SJSA1 (cell line): ENCODE measurements at places on chromosomes 16 and 17. TPM values are rescaled to one million over a fixed set of nuclear protein-coding genes. Genes with fewer than 3 reads are reported as not detected.

Gene SLX4
- total RNA-seq: 3.5 and 6.0 TPM in 2 replicates

Gene MYH3
- 0.13 and 0.66 TPM in 2 replicates for total RNA-seq

Gene RNF227
- total RNA-seq: 0.42 TPM in 1 of 2 replicates, not detected in the other

Gene MSRB1
- total RNA-seq: 13.9 and 21.3 TPM in 2 replicates

Gene KRTAP4-4
- total RNA-seq: not detected in 2 replicates

Gene ZC3H7A
- 47.4 and 60.9 TPM in 2 replicates for total RNA-seq

Gene ZG16B
- 0.11 and 0.53 TPM in 2 replicates for total RNA-seq

Gene ASIC2
- not detected in 2 replicates for total RNA-seq

Gene GSDMA
- not detected in 2 replicates for total RNA-seq

Gene KRTAP29-1
- not detected in 2 replicates for total RNA-seq

Gene IGF2BP1
- 5.0 and 8.7 TPM in 2 replicates for total RNA-seq

Gene RGS9
- 9.2 and 11.2 TPM in 2 replicates for total RNA-seq

GRCh38 chr17:18933102-18934058 is 18.6 kb upstream of the SLC5A10 start:
- no peak for DNase-seq

- no peak for DNase-seq
Observed at GRCh38 chr17:79706931-79707850, 23.6 kb upstream of the ENPP7 start.

GRCh38 chr17:6079155-6079888 is 9.1 kb downstream of the WSCD1 start:
- DNase-seq: no peak

DNA sequence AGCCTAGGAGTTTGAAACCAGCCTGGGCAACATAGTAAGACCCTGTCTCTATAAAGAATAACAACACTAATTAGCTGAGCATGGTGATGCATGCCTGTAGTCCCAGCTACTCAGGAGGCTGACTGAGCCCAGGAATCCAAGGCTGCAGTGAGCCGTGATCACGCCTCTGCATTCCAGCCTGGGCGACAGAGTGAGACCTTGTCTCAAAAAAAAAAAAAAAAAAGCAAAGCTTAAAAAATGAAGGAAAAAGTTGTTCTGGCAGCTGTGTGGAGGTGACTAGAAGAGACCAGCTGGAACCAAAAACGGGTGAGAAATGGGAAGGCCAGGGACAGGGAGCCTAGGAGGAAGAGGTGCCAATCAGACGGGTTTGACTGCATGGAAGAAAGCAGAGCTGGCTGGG is 4.2 kb downstream of the BCL7C start:
- DNase-seq: no peak

- peak; percentile 40 for DNase-seq
Observed at GRCh38 chr16:4388271-4389021, 16.8 kb downstream of the VASN start.

DNA sequence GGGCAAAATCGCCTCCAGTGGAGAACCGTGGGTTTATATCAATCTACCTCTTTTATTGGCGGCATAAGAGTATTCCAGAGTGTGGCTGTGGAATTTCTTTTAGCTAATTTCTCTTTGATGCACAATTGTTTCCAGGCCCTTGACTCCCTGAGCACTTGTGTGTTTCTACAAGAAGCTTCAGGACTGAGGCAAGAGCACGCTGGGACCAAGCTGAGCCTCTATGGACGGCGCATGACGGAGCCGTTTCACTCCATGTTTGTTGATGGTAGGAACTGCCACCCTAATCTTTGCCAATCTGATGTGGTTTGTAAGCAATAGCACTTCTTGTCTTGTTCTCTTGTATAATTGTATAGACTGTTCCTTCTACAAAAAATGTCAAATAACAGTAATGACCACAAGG is 11.2 kb upstream of the ANKRD40CL start:
- DNase-seq: no peak

GRCh38 chr17:53996131-53996530 is 173.4 kb downstream of the KIF2B start:
- DNase-seq: no peak

DNA sequence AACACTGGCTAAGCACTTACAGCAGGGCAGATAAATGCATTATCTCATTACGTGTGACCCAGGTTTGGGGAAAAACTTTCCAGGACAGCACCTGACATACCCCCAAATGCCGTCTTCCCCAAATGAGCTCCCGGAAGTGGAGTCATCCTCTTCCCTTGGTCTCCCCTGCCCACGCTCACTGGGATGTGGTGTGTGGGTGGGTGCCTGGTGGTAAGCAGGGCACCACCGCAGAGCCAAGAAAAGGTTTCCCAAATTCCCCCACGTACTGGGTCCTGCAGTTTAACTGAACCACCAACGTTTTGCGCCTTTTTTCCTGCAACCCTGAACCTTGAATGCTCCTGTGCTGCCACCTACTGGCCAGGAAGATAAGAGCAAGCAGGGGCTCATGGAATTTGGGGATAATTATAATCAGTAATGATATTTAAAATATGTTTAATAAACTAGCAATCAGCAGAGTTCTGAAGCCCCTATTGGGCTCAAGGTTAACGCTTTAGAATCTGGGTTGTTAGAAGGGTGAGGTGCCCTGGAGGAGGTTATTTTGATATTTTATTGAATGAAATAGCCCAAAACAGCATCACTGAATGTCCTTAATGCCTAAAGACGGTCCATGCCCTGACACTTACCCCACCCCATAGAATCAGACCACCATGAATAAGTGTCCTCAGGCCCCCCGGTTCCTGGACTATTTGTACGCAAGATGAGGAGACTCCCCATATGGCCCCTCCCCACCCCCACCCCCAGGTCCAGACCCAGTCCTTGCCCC is 8.0 kb downstream of the SPPL2C start:
- peak; percentile 33 for DNase-seq

- no peak for DNase-seq
Observed at GRCh38 chr17:40329839-40330794, 21.1 kb downstream of the RARA start.

- no peak for DNase-seq
Observed at GRCh38 chr17:75260641-75261335, 618 bp downstream of the GGA3 start.

DNA sequence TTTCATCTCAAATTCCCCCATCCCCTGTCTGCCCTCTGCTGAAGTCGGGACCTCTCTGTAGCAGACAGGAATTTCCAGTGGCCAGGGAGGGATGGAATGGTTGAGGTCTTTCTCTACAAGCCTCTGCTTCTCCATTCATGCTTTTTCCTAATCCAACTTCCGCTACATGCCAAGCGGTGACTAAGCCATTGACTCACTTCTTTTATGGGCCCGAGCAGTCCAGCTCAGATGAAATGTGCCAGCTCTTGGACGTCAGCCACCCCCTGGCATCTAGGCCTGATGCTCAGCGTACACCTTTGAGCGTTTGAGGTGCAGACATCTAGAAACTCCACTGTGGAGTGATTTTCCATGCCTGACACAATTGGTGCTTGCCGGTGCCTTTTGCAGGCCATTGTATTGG is 40.7 kb upstream of the GPR139 start:
- DNase-seq: peak; percentile 9

DNA sequence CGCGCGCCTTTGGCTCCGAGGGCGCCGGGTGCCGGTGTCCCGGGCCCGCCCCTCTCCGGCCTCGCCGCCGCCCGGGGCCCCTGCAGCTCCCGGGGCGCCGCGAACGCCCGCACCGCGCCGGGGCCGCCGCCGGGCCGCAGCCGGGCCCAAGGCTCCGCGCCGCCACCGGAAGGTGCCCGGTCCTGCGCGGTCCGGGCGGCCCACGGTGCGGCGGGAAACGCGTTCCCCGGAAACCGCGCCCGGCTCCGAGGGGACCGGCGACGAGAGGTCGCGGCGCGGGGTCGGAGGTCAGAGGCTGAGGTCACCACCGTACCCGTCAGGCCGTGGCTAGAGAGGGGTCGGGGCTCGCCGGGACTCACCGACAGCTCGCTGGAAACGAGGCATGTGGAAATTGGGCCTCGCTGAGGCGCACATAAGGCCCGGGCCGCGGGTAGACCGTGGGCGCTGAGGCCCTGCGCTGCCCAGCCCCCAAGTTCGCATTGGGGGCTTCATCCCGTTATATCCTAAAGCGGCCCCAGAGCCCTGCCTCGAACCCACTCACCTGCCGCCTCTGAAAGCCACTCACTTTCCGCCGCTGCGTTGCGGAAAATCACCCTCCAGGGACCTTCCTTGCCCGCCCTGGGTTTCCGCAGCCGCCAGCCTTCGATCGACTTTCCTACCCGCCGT is at the start of gene DUS1L:
TSS of gene DUS1L (minus strand) at position 167 of the 666 bp plus-strand sequence. CDS start 745 bp downstream, outside the sequence.
- DNase-seq: no peak

DNA sequence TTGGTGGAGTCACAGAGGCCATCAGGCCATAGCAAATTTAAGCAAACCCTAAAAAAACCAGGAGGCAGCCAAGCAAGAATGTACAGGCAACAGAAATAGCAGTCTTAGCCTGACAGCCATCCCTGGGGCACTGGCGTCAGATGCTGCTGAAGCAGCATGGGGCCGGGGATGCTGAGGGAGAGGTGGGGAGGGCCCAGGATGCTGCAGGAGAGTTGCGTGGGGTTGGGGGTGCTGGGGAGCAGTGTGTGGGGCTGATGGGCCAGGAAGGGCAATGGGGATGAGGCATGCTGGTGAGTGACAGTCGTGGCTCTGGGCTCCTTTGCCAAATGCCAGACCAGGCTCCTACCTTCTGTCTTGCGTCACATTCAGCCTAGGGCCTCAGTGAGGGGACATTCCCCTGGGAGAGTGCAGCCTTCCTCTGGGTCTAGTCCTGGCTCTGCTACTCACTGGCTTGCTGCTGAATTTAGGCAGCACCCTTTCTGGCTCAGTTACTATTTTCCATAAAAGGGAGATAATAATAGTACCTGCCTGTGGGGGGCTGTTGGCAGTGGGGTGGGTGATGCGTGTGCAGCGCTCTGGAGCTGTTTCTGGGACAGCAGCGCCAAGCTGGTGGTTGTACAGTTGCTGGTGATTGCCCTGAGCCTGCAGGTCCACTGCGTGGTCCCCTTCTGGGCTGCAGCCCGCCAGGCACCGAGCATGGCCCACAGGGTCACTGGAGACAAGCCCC is 88.1 kb downstream of the AMFR start:
- no peak for DNase-seq

DNA sequence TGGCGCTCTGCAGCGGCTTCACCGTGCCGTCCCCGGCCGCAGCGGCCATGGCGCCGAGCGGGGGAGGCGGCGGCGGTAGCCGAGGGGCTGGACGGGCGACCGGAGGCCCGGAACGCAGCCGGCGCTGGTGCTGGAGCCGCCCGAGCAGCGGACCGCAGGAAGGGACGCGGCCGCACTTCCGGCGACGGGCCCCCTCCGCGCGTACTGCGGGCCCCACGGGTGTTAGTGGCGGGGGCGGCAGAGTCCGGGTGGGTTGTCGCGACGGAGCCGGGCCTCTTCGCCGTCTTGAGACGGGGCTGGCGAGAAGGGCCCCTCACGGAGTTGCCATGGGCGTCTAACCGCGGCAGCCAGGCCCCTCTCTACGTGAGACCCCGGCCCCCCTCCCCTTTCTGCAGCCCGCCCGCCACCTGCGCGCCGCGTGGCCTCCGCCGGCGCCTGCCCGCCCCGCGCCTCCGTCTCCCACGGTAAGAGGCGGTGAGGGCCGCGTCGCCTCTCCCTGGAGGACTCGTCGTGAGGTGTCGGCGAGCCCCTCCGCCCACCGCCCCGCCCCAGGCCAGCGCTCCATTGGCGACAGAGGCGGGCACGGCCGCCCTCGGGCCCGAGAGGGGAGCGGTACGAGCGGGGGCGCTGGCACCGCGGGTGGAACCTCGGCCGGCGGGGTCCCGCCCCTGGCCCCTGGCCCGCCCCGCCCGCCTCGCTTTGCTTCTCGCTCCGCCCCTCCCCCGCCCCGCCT is at the start of the genes VPS9D1 and ZNF276:
TSS of gene VPS9D1 (minus strand) at position 86 of the 733 bp plus-strand sequence. CDS start at position 49, 37 bp downstream.
TSS of gene ZNF276 (plus strand) at position 725 of the 733 bp plus-strand sequence. CDS start 104 bp downstream, outside the sequence.
- peak; percentile 84 for DNase-seq

GRCh38 chr16:53154513-53154912 is 99.7 kb downstream of the CHD9 start:
- DNase-seq: no peak

GRCh38 chr16:30748634-30749445 is 615 bp downstream of the PHKG2 start:
- peak; percentile 15 for DNase-seq
